ENCODE measurements at places on chromosomes 5 and 9.
A peak's percentile ranks its signal among the peaks of the same experiment; 100 is the strongest.

DNA sequence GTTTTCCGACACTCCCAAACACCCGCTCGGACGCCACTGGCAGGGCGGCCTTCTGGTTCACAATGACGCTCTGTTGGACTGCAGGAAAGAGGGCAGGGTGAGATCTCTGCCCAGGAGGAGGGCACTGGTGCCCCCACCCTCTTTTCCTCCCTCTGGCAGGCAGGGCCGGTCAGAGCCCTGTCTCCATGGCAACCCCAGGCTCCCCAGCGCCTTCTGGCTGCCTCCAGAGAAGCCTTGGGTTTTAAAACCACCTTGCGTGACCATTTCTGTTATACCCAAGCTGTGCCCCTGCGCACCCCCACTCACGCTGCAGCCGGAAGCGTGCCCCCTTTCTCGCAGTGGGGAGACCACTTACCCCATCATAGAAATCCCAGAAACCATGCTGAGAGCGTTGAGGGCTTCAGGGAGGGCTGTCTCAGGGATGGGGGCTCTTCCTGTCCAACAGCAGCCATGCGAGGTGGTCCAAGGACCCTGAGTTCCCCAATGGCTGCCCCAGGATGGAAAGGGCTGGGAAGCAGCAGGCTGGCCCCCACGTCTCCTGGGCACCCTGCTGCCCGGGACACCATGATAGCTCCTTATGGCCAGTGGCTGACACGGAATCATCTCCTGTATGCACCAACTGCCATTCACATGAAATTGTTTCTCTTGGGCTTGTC is 7.3 kb downstream of the C9orf50 start:
- peak; percentile 64 for DNase-seq

- DNase-seq, result peak; percentile 44
Observed at GRCh38 chr9:136848393-136849037, 694 bp upstream of the PHPT1 start.

DNA sequence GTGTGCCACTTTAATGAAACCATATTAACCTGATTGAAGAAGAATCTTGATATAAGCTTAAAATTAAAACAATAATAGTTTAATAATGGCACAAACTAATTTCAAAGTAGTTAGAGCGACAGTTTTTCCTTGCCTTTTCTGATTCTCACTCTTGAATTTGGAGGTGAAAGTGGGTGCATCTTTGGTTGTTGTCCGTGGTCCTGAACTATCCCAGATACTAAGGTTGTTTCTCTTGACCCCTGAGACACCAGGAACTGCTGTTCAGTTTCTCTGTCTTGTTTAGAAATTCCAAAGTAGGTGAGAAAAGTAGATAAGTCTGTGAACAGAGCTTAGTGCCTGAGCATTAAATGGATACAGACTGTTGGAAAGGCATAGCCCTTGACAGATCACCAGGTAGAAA is 274.7 kb downstream of the FBXL7 start:
- no peak for DNase-seq

DNA sequence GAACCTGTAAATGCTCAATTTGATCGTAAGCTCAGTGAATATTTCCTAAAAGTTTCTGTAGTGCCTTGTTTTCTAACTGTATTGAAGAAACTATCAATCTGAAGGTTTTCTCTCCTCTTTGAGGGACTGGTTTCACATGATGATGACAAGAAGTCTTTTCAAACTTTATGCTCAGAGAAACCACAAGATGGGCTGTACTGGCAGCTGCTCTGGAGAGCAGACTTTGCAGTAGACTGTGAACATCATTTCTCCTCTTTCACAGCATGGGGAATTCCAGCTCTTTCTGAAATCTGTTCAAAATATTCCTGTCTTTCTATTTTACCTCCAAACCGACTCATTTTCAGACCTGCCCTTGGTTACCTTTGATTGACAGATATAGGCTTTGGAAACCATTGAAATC is 194.4 kb downstream of the IZUMO3 start:
- DNase-seq, result no peak

DNA sequence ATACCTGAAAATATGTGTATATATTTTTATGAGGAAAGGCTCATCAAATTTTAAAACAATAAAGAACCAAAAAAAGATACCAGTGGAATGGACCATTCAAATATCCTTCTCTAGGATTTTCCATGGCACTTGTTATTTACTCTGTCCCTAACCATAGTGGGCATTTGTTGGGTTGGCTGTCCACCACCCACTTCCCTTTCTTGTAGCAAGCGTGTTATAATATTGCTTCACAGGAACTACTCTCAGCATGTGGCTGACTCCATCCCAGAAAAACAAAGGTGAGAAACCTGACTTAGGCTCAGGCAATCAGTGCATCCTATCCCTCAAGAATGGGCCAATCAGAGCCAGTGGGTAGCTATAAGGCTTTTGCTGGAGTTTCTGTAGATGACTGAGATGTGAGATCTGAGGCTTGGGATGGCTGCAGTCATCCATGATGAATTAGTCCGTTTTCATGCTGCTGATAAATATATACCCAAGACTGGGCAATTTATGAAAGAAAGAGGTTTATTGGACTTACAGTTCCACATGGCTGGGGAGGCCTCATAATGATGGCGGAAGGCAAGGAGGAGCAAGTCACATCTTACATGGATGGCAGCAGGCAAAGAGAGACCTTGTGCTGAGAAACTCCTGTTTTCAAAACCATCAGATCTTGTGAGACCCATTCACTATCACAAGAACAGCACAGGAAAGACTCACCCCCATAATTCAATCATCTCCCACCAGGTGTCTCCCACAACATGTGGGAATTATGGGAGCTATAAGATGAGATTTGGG is 17.2 kb downstream of the C5orf63 start:
- DNase-seq, result no peak

DNA sequence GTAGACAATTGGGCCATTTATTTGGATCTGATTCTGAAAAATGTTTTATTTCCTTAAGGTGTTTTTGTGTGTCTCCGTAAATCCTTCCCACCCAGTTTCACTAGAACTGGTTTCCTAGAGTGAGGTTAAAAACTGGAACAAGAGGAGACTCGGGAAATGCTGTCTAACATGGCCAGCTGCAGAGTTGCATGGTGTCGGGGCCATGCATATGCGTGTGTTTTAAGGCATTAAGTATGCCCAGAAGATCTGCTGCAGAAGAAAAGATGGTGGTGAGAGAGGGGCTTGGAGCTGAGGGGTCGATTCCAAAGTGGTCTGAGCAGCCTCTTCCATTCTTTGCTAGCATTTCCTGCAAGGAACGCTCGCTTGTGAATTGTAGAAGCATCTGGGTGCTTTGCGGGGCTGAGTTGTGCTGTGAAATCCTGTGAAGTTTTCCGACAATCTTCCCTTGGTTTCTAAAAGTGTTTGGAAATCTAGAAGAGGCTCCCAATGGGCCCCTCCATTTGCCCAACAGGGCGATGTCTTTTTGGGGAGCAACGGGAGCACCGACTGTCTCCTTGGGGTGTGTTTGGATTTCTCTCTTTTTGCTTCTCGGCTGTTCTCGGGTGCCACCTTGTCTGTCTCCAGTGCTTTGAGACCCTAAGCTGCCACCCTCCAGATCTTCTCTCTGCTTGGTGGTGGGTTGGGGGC is 113.8 kb downstream of the COL5A1 start:
- DNase-seq, result no peak

GRCh38 chr5:65482296-65482735 is 596 bp upstream of the ADAMTS6 start:
- DNase-seq, result no peak

DNA sequence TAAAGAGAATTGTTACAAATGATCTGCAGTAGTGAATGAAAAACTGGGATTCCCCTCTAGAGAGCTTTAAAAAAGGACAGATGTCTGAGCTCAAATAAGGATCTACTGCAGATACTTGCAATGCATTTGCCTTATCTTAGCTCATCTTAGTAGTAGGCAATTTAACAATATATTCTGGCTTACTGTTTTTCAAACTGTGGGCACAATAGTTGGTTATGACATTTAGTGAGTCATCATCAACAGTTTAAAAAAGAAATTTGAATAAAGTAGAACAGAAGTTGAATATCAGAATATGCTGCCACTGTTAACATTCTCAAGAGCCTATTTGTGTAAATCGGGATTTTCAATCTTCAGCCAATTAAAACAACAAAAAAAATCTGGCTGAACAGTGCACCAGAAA is 6.7 kb upstream of the CAST start:
- no peak for DNase-seq

- DNase-seq, result no peak
Observed at GRCh38 chr5:56681346-56681745, 134.0 kb upstream of the MAP3K1 start.

GRCh38 chr9:18459962-18460584 is 13.9 kb upstream of the ADAMTSL1 start:
- no peak for DNase-seq

DNA sequence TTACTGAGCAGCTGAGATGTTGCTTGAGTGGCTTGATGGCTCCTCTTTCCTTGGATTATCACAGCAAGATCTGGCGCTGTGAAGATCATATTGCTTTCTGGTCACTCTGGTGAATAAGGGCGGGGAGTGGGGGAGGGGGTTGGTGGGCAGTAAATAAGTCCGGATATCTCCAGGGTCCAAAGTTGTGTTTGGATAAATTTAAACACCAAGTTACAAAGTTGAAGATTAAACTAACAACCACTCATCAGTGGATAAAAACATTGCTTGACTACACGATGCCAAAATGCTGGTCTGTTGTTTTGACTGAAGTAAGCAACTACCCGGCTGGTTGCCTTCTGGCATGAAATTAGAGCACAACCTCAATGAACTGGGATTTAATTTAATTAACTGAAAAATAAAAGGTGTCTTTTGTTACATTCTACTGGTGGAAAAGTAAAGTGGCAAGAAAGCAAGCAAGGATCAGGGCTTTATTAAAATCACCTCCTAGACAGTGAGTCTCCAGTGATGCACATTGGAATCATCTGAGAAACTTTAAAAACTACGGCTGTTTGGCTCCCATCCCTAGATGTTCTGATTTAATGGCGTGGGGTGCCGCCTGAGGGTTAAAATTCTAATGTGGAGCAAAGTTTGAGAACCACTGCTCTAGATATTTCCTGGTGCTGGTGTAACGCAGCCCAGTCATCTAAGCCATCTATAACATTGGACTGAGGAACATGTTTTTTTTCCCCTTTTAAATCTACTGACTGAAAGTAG is 86.7 kb upstream of the AGXT2 start:
- DNase-seq, result no peak

GRCh38 chr5:135112008-135112725 is 78.1 kb upstream of the PITX1 start:
- DNase-seq, result no peak

DNA sequence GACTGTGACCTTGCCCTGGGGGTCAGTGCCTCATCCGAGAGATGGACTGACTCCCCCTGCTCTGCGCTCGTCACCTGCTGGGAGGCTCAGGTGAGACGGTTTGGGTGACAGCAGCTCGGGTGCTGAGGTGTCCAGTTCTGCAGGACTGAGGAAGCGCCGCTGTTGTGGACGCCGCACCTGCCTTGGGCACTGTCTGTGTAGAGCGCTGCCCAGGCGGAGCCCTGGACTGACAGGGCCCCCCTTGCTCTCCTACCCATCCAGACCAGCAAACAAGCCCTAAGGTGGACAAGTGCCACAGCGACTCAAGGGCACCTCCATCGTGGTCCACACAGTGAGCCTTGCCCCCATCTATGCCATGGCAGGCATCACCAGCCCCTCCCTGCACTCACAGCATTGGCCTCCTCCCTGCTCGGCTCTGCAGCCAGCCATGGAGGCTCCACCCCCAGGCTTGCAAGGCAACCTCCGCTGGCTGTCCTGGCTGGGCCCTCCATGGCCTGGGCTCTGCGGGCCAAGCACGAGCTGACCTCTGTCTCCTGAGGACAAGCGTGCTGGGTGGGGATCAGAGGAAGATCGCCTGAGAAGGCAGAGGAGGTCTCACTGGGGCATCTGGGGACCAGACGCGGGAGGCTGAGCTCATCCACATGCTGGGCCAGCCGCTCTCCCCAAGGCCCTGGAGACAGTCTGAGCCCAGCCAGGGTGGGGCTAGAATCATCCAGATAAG is 87.1 kb upstream of the COL5A1 start:
- DNase-seq, result no peak

DNA sequence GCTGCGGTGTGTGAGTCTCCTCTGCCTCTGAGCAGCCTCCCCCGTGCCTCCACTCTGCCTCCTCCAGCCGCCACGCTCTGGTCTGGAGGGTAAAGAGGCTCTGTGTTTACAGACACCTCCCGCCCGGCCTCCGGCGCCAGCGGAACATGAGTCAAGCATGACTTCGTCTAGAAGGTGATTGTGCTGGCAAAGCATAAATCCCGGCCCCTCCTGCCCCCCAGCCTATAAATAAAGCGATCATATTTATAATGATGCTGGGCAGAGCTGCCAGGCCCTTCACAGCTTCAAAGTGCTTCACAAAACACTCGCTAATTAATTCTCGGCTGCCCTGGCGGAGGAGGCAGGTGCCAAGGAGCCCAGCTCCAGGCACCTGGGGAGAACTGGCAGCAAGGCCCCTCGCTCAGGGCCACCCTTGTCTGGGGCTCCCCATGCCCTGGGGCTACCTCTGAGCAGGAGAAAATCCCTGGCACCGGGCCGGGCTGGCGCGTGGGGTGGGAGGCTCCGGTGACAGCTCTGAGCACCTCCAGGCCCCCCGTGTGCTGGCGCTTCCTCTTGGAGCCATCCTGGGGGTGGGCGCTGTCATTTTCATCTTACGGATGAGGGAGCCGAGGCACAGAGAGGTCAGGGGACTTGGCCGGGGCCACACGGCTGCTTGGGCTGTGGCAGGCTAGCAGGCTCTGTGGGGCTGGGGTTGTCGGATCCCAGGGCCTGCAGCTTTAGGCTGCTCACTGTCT is 87.8 kb downstream of the RXRA start:
- no peak for DNase-seq

DNA sequence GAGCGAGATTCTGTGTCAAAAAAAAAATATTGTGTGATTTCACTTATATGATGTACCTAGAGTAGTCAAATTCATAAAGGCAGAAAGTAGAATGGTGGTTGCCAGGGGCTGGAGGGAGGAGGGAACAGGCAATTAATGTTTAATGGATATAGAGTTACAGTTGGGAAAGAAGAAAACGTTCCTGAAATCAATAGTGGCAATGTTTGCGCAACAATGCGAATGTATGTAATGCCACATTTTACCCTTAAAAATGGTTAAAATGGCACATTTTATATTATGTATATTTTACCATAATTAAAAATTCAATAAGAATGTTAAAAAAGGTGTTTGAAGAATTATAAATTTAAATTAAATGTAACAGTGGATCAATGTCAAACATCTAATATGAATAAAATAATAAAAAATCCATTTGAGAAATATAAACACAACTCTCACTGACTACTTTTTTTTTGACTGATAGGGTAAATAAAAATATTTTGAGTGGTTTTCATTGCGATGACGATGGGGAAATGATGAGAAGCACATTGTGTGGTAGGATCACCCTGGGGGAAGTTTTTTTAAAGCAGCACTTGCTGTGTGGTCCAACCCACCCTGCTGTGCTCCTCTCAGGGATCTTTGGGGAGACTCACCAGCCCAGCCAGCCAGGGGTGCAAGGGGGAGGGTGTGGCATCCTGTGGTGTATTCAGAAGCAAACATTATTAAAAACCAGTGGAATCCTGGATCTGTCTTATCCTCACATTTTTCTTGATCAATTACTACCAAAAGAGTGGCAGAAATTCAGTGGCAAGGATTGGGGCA is 4.3 kb downstream of the FYB1 start:
- DNase-seq, result no peak

DNA sequence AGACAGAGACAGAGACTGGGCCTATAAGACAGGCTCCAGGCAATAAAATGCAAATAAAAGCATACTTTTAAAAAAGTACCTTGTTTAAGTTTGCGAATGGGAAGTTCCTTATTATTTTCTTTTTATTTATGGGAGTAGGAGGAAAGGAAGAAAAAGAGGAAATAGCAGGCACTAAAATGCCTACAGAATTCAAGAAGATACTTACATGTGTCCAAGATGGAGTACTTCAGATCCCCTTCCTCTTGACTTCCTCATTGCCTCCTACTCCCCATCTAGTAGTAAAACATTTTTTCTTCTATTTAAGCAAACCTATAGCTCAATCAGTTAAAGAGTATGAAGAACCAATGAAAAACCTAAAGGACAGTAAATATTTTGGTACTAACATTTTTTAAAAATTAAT is 24.8 kb downstream of the GKAP1 start:
- no peak for DNase-seq
